ENCODE measurements at places on chromosomes 11 and 22.

- no peak for DNase-seq
Measured at GRCh38 chr22:24338726-24339451, 68.3 kb downstream of the SPECC1L start.

DNA sequence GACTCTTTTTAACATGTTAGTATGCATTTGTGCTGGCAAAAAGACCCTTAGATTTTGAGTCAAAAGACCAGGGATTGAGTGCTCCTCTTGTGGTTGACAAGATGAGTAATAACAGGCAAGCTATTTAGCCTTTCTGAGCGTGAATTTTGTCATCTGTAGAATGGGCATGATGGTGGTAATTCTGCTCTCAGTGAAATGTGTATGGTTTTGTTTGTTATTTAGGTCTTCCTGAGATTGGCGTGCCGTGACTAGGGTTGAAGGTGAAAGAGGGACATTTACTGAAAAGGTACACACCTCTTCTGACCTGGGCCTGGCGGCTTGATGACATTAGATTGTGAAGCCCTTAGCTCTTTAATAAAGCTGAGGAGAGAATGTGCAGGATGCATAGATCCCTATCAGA lies 8.4 kb upstream of the CEP295 start:
- no peak for DNase-seq

GRCh38 chr11:8870411-8871170 lies 40.4 kb upstream of the AKIP1 start:
- no peak for DNase-seq

DNA sequence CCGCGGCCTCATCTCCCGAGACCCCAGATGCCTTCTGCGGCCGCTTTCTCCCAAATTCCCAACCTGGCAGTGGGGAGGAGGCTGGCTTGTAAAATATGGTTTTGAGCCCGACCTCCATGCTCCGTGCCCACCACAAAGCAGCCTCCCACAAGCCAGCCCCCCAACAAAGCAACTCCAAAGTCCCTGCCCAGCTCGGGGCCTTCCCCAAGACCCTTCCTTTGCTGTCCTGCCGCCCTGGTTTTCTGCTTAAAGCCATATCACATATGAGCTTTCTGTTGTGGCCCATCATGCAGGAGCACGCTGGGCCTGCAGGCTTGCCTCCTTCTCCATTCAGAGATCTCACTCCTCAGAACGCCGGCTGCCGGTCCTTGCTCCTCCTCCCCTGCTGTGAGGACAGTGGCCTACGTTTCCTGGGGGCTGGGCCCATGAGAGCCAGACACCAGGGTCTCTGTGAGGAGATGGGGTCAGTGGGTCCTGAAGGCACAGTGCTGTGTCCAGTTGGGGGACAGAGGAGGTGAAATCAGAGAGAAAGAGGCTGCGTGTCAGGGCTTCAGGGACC lies 680.0 kb downstream of the BRD1 start:
- no peak for DNase-seq

GRCh38 chr11:44731685-44732430 lies 5.1 kb downstream of the TSPAN18 start:
- DNase-seq = no peak

- no peak for DNase-seq
Measured at GRCh38 chr22:47851586-47851985, 1089.1 kb downstream of the TBC1D22A start.

- no peak for DNase-seq
Measured at GRCh38 chr11:38014405-38014804, 1416.4 kb upstream of the RAG2 start.

DNA sequence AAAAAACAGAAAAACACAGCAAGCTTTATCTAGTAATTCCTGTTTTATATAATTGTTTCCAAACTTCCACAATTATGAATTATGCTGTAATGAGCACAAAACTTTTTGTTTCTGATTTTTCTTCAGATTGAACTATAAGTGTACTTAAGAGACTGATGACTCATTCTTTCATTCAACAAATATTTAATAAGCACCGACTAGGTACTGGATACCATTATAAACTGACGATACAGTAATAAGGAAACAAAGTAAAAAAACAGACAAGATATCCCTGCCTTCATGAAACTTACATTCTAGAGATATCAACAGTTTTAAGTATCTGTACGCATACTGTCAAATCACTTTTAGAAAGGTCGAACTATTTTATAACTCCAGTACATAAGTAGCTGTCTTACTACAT lies 78.6 kb downstream of the ME3 start:
- DNase-seq = no peak

- DNase-seq = no peak
Measured at GRCh38 chr11:95972060-95972459, 48.2 kb upstream of the MTMR2 start.

DNA sequence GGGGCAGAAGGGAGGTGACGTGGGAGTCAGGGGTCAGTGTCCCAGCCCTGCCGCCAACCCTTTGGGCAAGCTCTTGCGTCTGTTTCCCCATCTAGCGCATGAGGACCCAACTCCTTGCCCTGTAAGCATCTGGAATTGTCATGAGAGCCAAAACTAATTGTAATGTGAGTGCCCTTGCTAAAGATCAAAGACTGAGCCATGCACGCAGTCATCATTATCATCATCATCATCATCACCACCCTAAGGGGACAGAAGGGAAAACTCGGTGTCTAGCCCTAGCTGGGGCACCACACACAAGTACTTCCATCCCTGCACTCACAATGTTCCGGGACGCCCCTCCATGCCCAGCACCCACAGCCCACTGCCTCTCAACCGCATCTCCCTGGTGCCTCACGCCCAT lies 2.5 kb downstream of the LIF start:
- DNase-seq = no peak
